Myometrial cell (primary cell): ENCODE measurements at places on chromosomes 13 and 19. TPM values are rescaled to one million over a fixed set of nuclear protein-coding genes. Genes with fewer than 3 reads are reported as not detected.

MAST1 gene
- total RNA-seq = 1.2 and 1.4 TPM in 2 replicates

ZNF541 gene
- not detected in 2 replicates for total RNA-seq

FFAR3 gene
- total RNA-seq = not detected in 2 replicates

WDR87 gene
- total RNA-seq = not detected in 2 replicates

SLC1A6 gene
- not detected in 2 replicates for total RNA-seq

C1QTNF9B gene
- total RNA-seq = 0.89 and 2.6 TPM in 2 replicates
